Activated T-helper 2 cell treated with anti-CD3 and anti-CD28 coated beads, Interferon-gamma antibody, Interleukin-2, Interleukin-4, amounts not matched to agents 10 μg/mL and 5 μg/mL and 100 μg/mL, durations not matched to agents 14 hours and 24 hours and 36 hours (primary cell): ENCODE measurements at places on chromosomes 2 and 18. TPM values are rescaled to one million over a fixed set of nuclear protein-coding genes. Genes with fewer than 3 reads are reported as not detected.

Gene STARD6
- total RNA-seq = not detected in 2 replicates

- no peaks in the 10 kb centered on the region for H3K4me1 ChIP-seq
- DNase-seq = no peak
- no peak overlapping the region for H3K4me3 ChIP-seq
- H3K27ac ChIP-seq = no peak overlapping the region
These were observed 139.2 kb downstream of the NEDD4L start for GRCh38 chr18:58183226-58183625.

DNA sequence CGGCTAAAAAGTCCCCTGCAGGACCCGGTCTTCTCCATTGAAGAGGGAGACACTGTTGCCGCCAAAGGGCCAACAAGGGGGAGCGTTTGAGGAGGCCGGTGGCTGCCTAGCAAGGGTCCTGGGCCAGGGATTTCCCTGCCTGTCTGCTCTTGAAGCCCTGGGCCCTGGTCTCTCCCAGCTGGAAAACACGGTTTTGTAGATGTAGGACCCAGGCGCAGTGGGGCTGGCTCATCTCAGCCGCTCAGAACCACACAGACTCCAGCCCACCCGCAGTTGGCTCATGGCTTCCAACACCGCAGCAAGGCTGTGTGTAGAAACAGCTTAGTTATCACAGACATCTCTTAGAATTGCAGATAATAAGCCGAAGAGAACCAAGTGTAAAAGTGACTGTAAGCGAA is 57.1 kb upstream of the TWIST2 start:
- H3K36me3 ChIP-seq = no peaks in the 10 kb centered on the region
- H3K27ac ChIP-seq = no peak overlapping the region
- H3K27me3 ChIP-seq = peaks cover 4% of the 10 kb centered on the region
- no peak for DNase-seq

DNA sequence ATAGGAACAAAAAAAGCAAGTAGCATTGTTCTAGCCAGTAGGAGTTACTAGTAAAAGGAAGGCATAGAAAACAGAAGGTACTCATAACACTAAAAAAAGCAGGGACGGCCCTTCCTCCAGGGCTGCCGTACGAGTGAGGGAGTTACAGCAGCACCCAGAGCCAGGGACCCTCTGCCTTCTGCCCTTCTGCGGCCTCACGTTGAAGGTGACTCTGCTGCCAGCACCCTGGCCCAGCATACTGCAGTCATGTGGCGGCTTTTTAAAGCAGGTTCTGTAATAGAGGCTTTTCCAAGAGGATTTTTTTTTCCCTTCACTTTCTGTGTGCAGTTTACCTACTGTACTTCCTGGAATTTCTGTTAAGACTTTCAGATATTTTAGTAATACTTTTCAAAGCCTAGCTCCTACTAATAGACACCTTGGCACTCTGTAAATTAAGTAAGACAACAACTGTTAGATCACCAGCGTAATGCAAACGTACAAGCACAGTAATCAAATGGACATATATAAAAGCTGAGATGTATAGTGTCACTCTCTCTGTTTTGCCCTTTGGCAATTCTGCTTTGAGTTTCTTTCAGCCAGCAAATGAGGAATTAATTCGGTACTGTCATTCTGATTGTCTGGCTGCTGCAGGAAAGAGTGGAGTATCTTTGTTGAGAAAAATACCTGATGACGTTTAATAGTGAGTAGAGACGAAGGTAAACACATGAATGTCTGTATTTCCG is 161.5 kb downstream of the PTGR3 start:
- no peaks in the 10 kb centered on the region for H3K27me3 ChIP-seq
- no peak overlapping the region for H3K27ac ChIP-seq
- H3K4me3 ChIP-seq = no peak overlapping the region
- H3K36me3 ChIP-seq = no peaks in the 10 kb centered on the region

DNA sequence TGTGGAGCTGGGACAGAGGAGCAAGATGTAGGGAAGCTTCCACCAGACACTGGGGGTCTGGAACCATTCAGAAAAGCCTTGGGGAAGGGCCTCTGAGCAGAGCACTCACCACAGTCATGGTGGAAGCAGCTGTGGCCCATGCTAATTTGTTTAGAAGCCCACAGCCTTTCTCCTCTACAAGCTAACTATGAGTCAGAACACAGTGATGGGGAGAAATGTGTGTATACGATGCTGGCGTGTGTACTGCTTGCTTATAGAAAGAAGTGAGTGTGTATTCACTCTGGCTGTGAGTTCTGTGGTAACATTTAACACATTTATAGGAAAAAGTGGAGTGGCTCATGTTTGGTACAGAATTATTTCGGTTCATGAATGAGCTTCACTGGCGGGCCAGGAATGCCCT is 157.0 kb upstream of the ACAA2 start:
- H3K27ac ChIP-seq = no peak overlapping the region
- peaks cover 8% of the 10 kb centered on the region for H3K27me3 ChIP-seq
- H3K36me3 ChIP-seq = no peaks in the 10 kb centered on the region
- no peaks in the 10 kb centered on the region for H3K4me1 ChIP-seq

GRCh38 chr18:52682260-52682659 is 342.3 kb downstream of the DCC start:
- H3K4me1 ChIP-seq = no peaks in the 10 kb centered on the region
- no peaks in the 10 kb centered on the region for H3K36me3 ChIP-seq
- no peak overlapping the region for H3K27ac ChIP-seq
- H3K4me3 ChIP-seq = no peak overlapping the region
- no peaks in the 10 kb centered on the region for H3K27me3 ChIP-seq
- no peak for DNase-seq

DNA sequence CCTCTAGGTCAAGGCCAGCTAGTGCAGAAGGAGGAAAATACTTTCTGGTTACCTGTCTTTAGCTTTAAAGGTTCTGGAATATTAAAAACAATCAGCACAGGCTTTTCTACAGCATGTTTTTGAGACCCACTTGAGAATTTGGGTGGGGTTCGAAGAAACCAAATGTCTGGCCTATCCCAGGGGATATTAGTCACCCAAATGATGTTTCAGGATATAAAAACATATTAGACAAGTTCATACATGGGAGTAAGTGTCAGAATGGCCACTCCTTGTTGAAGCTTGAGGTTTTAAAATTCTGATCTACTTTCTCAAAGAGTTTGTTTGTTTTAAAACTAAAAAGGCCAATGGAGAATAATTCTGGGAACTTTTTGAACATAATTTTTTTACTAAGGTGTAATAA is 158.6 kb upstream of the DLX2 start:
- H3K27ac ChIP-seq = no peak overlapping the region
- DNase-seq = no peak
- no peaks in the 10 kb centered on the region for H3K4me1 ChIP-seq
- no peak overlapping the region for H3K4me3 ChIP-seq

DNA sequence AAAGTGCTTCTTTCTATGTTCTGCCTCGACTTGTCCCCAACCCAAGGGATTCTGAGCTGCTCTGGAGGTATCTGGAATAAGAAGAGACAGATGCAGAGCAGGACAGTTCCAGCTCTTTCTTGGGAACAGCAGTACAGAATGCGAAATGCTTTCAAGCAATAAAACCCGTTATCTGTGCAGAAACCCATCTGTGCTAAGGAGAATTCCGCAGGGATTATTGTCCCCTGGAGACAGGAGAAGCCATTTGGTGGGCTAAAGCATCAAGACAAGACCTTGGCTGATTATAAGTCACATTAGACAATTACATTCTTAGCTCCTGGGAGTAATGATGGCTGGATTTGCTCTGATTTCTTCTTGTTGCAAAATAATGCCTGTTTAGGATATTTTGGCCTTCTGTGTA is 185.4 kb upstream of the GLI2 start:
- no peaks in the 10 kb centered on the region for H3K36me3 ChIP-seq
- no peak overlapping the region for H3K27ac ChIP-seq
- peaks cover 11% of the 10 kb centered on the region for H3K27me3 ChIP-seq
- no peak overlapping the region for H3K4me3 ChIP-seq
- no peak for DNase-seq

DNA sequence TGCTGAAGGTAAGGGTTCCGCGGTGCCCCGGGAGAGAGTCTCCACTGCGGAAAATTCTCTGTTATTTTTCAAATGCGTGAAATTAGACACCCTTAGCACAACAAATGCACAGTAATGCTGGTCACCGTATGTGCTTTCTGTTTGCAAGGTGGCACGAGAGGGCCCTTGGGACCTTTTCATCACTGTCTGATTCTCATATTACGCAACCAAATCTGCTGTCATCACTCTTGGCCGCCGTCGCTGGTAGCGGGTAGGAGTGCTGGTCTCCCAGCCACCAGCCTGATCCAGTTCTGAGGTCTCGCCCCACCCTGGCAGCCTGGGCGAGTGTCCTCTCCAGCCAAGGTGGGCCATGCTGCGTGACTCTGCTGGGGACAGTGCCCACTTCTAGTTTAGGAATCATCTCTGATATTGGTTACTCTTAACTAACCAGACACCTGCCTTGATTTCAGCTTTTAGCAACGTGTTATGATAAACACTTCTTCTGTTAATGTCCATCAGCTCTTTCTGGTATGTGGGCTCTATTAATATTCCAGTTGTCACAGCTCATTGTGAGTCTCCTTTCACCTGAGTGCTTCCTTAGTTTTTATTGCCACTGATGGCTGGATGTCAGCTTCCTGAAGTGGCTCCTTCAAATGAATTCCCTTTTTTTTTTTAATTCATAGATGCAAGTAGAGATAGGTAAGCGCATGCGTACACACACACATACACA is 199.4 kb downstream of the GBX2 start:
- no peak for DNase-seq
- H3K27ac ChIP-seq = no peak overlapping the region
- no peaks in the 10 kb centered on the region for H3K4me1 ChIP-seq
- H3K36me3 ChIP-seq = no peaks in the 10 kb centered on the region
- no peak overlapping the region for H3K4me3 ChIP-seq
- H3K27me3 ChIP-seq = peaks cover 8% of the 10 kb centered on the region
